ENCODE measurements at places on chromosomes 7 and 10. TPM values are rescaled to one million over a fixed set of nuclear protein-coding genes. Genes with fewer than 3 reads are reported as not detected.

- H3K27ac ChIP-seq = no peak overlapping the region
- peaks cover 29% of the 10 kb centered on the region for H3K4me1 ChIP-seq
- no peaks in the 10 kb centered on the region for H3K27me3 ChIP-seq
- H3K4me3 ChIP-seq = peak overlapping the region; percentile 56
- DNase-seq = peak; percentile 69
- no peaks in the 10 kb centered on the region for H3K36me3 ChIP-seq
Observed at GRCh38 chr7:29564496-29565223, 1.0 kb downstream of the PRR15 start.

TRIM50 gene
- not detected for total RNA-seq

DNA sequence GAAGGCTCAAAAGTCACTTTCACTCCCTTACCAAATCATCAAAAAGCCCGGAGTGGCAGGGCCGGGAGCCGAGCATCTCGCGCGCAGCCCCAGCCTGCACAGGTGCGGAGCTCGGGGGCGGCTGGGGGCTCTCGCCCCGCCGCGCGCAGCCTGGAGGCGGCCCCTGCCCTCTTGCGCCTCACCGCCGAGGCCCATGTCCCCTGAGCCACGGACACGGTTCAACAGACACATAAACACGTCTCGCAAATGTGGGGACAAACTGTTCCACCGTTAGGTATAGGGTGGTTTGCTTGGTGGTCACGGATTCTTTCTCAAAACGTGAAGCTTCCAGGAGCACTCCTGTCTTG lies 700 bp downstream of the GSAP start:
- peaks cover 4% of the 10 kb centered on the region for H3K4me1 ChIP-seq
- H3K4me3 ChIP-seq = peak overlapping the region; percentile 68
- no peak for DNase-seq
- H3K36me3 ChIP-seq = no peaks in the 10 kb centered on the region
- no peaks in the 10 kb centered on the region for H3K27me3 ChIP-seq

DNA sequence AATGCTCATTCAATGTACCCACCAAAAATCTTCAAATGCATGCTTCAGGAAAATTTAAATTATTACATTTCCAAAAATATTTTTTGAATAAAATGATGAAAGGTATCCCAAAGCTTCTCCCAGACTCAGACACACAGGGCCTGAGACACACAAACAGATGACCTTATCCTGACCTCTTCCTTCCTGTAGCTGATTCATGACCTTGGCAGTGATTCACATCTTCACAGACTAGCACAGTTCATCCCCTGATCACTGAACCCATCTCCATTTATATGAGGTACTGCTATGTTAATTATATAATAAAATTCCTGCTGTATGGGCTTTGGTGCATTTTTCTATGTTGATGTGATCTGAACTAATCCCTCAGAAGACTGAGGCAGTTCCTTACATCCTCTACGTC lies 265.0 kb upstream of the GLI3 start:
- no peaks in the 10 kb centered on the region for H3K27me3 ChIP-seq
- DNase-seq = peak; percentile 3
- no peak overlapping the region for H3K27ac ChIP-seq
- H3K4me1 ChIP-seq = no peaks in the 10 kb centered on the region
- H3K36me3 ChIP-seq = no peaks in the 10 kb centered on the region

DNA sequence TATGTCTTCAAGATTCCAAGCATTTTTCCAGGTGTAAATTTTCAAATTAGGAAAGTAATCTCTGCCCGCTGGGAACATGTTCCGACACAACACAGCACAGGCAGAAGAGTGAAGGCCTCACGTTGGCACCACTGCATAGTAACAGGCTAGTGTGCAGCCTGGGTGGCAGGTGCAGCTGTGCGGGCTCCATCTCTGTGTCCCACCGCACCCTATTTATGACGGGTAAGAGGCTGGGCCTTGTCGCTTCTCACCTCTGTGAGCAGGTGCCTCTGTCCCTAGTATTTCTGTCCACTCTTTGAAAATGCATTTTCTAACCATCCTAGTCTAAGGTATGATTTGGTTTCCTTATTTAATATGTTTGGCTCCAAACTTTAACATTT lies 24.1 kb downstream of the VIPR2 start:
- no peak overlapping the region for H3K27ac ChIP-seq
- H3K4me1 ChIP-seq = no peaks in the 10 kb centered on the region
- H3K27me3 ChIP-seq = no peaks in the 10 kb centered on the region
- H3K4me3 ChIP-seq = no peak overlapping the region
- DNase-seq = no peak
- H3K36me3 ChIP-seq = no peaks in the 10 kb centered on the region

GRCh38 chr7:27283558-27283957 lies 41.0 kb downstream of the EVX1 start:
- H3K4me1 ChIP-seq = no peaks in the 10 kb centered on the region
- no peaks in the 10 kb centered on the region for H3K27me3 ChIP-seq
- no peak for DNase-seq
- no peaks in the 10 kb centered on the region for H3K36me3 ChIP-seq
- H3K27ac ChIP-seq = no peak overlapping the region

- peaks cover 13% of the 10 kb centered on the region for H3K4me1 ChIP-seq
- no peaks in the 10 kb centered on the region for H3K36me3 ChIP-seq
- DNase-seq = peak; percentile 83
- H3K27ac ChIP-seq = peak overlapping the region; percentile 71
- H3K27me3 ChIP-seq = no peaks in the 10 kb centered on the region
Observed at GRCh38 chr7:5428478-5429252, 5.0 kb upstream of the TNRC18 start.

HMX2 gene
- not detected for total RNA-seq

DNA sequence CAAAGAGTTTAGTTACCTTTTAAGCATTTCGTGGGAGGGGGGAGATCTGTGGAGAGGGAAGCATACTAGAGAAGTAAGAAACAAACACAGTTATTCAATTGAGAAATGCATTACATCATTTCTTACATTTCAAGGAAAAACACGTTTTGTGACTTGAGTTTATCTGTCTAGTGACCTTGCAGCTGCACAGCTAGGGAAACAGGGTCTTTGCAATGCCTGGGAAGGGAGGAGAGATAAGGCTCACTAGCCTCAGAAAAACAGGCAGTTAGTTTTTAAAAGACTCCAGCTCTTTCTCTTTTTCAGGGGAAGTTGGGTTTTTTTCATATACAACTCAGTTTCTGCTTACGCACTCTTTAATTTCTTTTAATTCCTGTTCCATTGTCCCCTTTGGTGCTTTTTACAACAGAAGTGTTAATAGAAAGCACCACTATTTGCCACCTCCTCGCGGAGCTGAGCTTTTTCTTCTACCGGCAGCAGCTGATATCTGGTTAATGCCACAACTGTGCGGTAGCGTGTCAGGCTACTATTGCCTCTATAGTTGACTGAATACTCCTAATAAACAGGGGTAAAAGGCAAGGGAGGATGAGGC lies 5.6 kb downstream of the CYP3A43 start:
- DNase-seq = peak; percentile 11
- no peaks in the 10 kb centered on the region for H3K4me1 ChIP-seq
- no peak overlapping the region for H3K4me3 ChIP-seq
- H3K27ac ChIP-seq = no peak overlapping the region

AGMO gene
- 0.40 TPM for total RNA-seq

DNA sequence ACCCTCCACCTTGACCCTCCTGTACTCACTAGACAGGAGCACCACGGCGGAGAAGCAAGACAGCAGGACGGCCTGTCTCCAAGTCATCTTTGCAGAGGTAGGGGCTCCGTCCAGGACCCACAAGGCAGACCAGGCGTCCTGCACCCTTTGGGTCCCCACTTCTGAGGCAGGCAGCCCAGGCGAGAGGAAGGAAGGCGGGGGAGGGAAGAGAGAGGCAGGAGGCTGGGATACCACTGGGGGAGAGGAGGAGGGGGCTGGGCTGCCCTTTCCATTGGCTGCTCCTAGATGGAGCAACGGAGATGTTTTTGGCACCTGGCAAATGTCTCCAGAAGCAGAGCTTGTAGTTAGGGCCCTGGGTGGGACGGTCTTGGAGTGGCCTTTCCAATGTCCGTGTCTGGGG lies at the start of gene UCMA:
TSS of gene UCMA (minus strand) at position 203 of the 400 bp plus-strand sequence. CDS start at position 87, 116 bp downstream.
- no peaks in the 10 kb centered on the region for H3K36me3 ChIP-seq
- no peaks in the 10 kb centered on the region for H3K4me1 ChIP-seq
- no peak within 1 kb of the TSS for H3K4me3 ChIP-seq
- no peak for DNase-seq
- peaks cover 6% of the 10 kb centered on the region for H3K27me3 ChIP-seq

FKBP6 gene
- total RNA-seq = not detected

TSPAN12 gene
- 19.0 TPM for total RNA-seq

- DNase-seq = no peak
- H3K4me1 ChIP-seq = no peaks in the 10 kb centered on the region
- peaks cover 8% of the 10 kb centered on the region for H3K27me3 ChIP-seq
Observed at GRCh38 chr7:131819891-131820290, 263.5 kb upstream of the PODXL start.

FRAT1 gene
- 3.5 TPM for total RNA-seq

GRCh38 chr7:107692501-107692900 lies 31.9 kb downstream of the SLC26A4 start:
- DNase-seq = peak; percentile 23
- no peak overlapping the region for H3K4me3 ChIP-seq
- H3K27ac ChIP-seq = no peak overlapping the region
- H3K27me3 ChIP-seq = no peaks in the 10 kb centered on the region
- peaks cover 31% of the 10 kb centered on the region for H3K4me1 ChIP-seq
- no peaks in the 10 kb centered on the region for H3K36me3 ChIP-seq

PRSS37 gene
- not detected for total RNA-seq

- H3K4me3 ChIP-seq = no peak overlapping the region
- no peaks in the 10 kb centered on the region for H3K36me3 ChIP-seq
- peaks cover 5% of the 10 kb centered on the region for H3K4me1 ChIP-seq
- no peaks in the 10 kb centered on the region for H3K27me3 ChIP-seq
- no peak overlapping the region for H3K27ac ChIP-seq
Observed at GRCh38 chr10:71893920-71894319, 42.9 kb upstream of the PSAP start.

GIMAP4 gene
- 174 TPM for total RNA-seq

HMX3 gene
- total RNA-seq = not detected

ITGA8 gene
- total RNA-seq = 0.12 TPM

DNA sequence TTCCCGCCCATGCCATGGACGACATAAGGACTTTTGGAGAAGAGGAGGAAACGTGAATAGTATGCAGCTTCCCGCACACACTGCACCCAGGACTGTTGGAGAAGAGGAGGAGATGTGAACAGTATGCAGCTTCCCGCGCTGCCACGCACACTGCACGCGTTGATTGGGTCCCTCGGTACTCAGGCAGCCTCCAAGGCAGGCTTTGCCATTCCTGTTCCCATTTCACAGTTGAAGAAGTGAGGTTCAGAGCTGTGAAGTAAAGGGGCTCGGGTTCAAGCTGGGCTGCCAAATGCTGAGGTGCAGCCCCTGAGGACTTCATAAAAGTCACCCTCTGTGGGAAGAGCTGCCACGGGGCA lies 147.9 kb upstream of the FAM20C start:
- H3K4me1 ChIP-seq = no peaks in the 10 kb centered on the region
- no peak overlapping the region for H3K27ac ChIP-seq

LIPA gene
- total RNA-seq = 41.1 TPM

Measured in endothelial cell of umbilical vein (primary cell).